K562 (cell line): ENCODE measurements at places on chromosomes 3 and 15.

DNA sequence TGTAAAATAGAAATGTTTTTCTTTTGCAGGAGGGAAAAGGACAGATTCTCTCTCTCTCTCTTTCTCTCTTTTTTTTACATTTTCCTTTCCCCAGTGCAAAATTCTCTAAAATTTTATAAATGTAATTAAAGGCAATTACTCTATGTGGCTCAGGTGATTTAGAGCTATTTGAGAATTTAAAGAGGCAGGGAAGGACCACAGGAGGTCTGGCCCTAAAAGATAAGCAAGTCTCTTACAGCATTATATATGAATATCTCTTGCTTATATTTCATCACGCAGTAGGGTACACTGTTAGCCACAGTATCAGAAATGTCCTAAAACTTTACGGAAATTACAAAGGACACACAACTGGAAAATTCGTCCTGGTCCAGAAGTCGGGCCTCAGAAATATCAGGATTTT is 70.5 kb upstream of the PPIB start:
- H3K36me3 ChIP-seq: no peaks in the 10 kb centered on the region
- no peaks in the 10 kb centered on the region for H3K27me3 ChIP-seq
- H3K4me1 ChIP-seq: no peaks in the 10 kb centered on the region; the same call in none of the 2 replicates
- peak overlapping the region; percentile 76; the same call in 2 of the 3 replicates for H3K27ac ChIP-seq

GRCh38 chr15:39896101-39896500 is 24.0 kb downstream of the GPR176 start:
- H3K27me3 ChIP-seq: no peaks in the 10 kb centered on the region
- H3K36me3 ChIP-seq: no peaks in the 10 kb centered on the region
- H3K27ac ChIP-seq: no peak overlapping the region
- peaks cover 4% of the 10 kb centered on the region for H3K4me1 ChIP-seq
- H3K4me3 ChIP-seq: no peak overlapping the region

DNA sequence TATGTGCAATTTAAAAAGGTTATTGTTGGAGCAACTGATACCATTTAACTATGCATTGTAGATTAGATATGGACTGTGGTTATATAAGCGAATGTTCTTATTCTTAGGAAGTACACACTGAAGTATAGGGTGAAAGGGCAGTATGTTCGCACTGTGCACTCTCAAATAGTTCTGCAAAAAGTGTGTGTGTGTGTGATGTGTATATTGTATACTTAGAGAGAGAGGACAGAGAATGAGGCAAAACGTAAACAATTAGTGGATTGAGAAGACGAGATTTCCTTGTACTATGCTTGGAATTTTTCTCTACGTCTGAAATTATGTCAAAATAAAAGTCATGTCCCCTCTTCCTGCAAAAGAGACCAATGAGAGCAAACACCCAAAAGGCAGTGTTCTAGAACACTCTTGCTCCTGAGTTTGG is 30.4 kb downstream of the LSM3 start:
- no peaks in the 10 kb centered on the region for H3K36me3 ChIP-seq
- DNase-seq: no peak
- H3K4me1 ChIP-seq: peaks cover 75% of the 10 kb centered on the region

DNA sequence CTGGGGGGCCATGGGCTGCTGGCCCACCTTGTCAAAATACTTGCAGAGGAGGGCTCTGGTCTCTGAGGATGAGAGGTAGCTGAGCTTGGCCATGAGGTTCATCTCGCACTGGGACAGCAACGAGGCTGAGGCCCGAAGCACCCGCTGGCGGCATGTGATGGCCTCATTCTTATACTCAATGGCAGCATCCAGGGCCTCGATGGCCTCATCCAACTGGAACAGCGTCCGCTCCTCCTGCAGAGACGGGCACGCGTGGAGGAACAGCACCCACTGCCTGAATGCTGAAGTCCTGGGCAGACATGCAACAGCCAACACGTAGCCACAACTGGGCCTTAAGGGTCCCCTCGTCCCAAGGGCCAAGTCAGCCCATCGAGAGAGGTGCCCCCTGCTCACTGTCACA is 25.0 kb downstream of the KIF7 start:
- H3K36me3 ChIP-seq: peaks cover 69% of the 10 kb centered on the region
- no peak for DNase-seq
- H3K4me1 ChIP-seq: no peaks in the 10 kb centered on the region; the same call in 1 of the 2 replicates
- H3K4me3 ChIP-seq: no peak overlapping the region
- H3K27ac ChIP-seq: no peak overlapping the region

DNA sequence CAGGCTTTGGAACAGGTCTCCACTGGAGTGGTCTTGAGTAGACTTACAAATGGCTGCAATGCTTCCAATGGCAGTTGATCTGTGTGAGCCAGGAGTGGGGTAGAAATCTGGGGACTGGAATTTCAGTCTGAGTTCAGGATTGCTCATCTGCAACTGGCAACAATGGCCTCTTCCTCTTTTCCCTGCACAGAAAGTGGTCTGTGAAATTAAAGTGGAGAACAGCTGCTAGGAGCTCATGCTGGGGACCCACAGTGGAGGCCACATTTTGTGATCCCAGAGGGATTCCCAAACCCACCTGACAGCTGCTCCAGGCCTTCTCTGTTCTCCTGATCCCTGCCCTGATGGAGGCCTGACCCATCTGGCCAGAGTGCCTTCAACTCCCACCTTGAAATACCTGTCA is 49.6 kb downstream of the CEMIP start:
- no peaks in the 10 kb centered on the region for H3K4me1 ChIP-seq
- no peak for DNase-seq
- H3K27ac ChIP-seq: no peak overlapping the region
- H3K27me3 ChIP-seq: no peaks in the 10 kb centered on the region
- no peak overlapping the region for H3K4me3 ChIP-seq

DNA sequence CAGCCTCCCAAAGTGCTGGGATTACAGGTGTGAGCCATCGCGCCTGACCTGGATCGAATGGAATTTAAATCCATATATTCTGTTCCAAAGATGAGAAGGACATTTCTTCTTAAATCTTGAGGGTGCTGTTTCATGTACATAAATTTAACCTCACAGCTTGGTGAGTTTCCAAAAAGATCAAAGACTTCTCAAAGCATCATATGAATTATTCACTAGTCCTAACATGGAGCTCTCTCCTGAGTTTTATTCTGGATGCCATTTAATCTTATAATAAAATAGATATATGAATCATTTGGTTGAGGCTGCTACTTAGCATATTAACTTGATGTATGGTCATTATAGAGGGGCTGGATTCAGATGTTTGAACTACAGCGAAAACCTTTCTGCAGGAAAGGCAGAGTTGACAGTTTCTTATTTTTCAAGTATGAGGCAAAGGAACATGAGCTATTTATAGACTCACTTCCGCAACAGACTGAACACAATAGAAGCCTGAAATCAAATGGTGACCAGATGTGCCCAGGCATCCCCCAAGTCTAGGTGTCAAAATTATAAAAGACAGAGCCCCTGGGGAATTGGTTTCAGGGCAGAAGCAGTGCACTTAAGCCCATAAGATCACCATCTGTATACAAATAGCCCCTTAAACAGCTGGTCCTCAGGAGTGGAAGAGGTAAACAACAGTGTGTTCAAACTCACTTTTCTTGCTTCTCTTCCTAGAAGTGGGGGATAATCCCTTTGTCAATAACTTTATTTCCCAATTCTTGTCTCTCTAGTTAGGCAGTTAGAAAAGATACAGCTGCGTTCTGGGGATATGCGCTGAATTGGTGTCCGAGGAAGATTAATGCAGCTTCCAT is 29.7 kb downstream of the STARD9 start:
- no peaks in the 10 kb centered on the region for H3K27me3 ChIP-seq
- no peaks in the 10 kb centered on the region for H3K36me3 ChIP-seq
- H3K4me3 ChIP-seq: no peak overlapping the region
- DNase-seq: no peak
- H3K4me1 ChIP-seq: peaks cover 3% of the 10 kb centered on the region; the same call in 1 of the 2 replicates

DNA sequence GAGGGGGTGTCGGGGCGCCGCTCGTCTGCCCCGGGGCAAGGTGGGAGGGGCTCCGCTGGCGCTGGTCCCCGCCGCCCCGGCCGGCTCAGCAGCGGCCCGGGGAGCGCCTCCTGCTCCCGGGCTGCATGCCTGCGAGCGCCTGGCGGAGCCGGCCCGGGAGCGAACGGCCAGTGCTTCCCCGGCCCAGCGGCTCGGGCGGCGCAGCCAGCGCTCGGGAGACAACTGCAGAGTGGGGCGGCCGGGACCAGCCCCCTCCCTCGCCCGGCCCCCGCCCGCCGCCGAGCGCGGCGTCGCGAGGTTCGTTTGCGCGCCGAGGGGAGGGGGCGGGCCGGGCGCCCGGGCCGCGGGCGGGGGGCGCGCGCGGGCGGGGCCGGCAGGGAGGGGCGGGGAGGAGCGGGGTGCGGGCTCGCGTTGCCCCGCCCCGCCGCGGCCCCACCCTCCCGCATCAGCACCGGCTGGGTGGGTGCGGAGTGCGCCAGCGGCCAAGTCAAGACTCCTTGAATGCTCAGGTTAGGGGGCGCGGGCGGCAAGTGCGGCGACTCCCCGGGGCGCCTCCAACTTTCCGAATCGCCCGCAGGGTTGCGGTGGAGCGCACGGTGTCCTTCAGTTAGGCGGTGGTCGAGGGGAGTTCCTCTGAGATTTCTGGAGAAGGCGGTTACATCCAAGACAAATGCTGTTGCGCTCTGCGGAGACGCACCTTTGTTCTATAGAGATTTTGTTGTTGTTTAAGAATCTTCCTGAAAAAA is at the start of gene RGMA:
Gene RGMA (minus strand): TSS at position 231 of the 746 bp plus-strand sequence. CDS start 279 bp downstream, outside the sequence.
- H3K27ac ChIP-seq: no peak within 1 kb of the TSS
- H3K4me1 ChIP-seq: peaks cover 11% of the 10 kb centered on the region; the same call in 1 of the 2 replicates
- no peaks in the 10 kb centered on the region for H3K36me3 ChIP-seq
- no peak within 1 kb of the TSS for H3K4me3 ChIP-seq

- no peaks in the 10 kb centered on the region; the same call in 1 of the 2 replicates for H3K4me1 ChIP-seq
- DNase-seq: no peak
- no peaks in the 10 kb centered on the region for H3K27me3 ChIP-seq
- H3K36me3 ChIP-seq: no peaks in the 10 kb centered on the region
Observed at GRCh38 chr3:151684094-151684493, 49.6 kb upstream of the AADACL2 start.

GRCh38 chr15:57554063-57554811 is 37.5 kb upstream of the MYZAP start:
- no peak overlapping the region for H3K27ac ChIP-seq
- H3K36me3 ChIP-seq: no peaks in the 10 kb centered on the region
- H3K27me3 ChIP-seq: peaks cover 71% of the 10 kb centered on the region
- H3K4me3 ChIP-seq: no peak overlapping the region

DNA sequence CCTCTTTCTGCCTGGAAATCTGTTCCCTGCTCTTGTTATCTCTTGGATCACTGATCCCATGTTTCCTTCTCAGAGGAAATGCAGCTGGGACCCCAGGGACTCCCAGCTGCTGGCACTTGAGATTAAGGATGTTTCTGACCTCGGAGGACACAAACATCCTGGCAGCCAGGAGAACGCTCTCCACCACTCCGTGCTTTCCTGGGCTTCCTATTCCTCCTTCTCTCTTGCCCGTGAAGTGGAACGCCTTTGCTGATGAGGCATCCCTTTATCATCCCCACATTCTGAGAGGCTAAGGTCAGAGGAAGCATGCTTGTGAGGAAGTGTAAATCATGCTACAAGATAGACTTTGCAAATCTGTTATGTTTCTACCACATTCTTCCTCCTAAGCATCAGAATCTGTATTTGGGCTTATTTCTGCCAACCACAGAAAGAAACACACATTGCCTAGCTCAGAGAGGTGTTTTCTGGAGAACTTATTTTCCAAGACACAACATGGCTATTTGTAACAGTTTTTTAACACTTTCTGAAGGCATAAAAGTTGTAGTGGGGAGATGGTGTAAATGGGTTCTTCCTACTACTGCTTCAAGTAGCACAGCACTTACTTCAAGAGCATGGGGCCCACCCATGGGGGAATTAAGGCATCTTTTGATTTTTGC is 25.6 kb upstream of the LDHAL6B start:
- H3K36me3 ChIP-seq: no peaks in the 10 kb centered on the region
- no peak overlapping the region for H3K27ac ChIP-seq
- DNase-seq: no peak
- no peak overlapping the region for H3K4me3 ChIP-seq
- H3K4me1 ChIP-seq: no peaks in the 10 kb centered on the region
- H3K27me3 ChIP-seq: peaks cover 27% of the 10 kb centered on the region

DNA sequence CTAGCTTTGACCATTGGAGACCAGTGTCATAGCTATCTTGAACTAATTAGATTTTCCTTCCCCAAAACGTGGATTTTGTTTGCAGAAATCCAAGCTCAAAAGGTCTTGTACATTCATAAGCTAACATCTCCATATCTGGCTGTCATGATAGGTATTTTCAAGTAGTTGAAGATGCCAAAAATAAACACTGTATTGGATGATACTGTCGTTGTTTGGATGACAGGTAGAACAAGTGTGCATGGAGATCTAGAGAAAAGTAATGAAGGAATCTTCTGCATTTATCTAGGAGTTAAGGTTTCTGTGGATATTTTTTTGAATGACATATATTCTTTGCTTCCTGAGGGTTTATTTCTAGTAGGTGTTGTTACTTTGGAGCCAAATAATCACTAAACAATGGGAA is 1696.1 kb downstream of the SI start:
- H3K27ac ChIP-seq: no peak overlapping the region
- no peak for DNase-seq
- H3K36me3 ChIP-seq: no peaks in the 10 kb centered on the region
- H3K4me1 ChIP-seq: no peaks in the 10 kb centered on the region

DNA sequence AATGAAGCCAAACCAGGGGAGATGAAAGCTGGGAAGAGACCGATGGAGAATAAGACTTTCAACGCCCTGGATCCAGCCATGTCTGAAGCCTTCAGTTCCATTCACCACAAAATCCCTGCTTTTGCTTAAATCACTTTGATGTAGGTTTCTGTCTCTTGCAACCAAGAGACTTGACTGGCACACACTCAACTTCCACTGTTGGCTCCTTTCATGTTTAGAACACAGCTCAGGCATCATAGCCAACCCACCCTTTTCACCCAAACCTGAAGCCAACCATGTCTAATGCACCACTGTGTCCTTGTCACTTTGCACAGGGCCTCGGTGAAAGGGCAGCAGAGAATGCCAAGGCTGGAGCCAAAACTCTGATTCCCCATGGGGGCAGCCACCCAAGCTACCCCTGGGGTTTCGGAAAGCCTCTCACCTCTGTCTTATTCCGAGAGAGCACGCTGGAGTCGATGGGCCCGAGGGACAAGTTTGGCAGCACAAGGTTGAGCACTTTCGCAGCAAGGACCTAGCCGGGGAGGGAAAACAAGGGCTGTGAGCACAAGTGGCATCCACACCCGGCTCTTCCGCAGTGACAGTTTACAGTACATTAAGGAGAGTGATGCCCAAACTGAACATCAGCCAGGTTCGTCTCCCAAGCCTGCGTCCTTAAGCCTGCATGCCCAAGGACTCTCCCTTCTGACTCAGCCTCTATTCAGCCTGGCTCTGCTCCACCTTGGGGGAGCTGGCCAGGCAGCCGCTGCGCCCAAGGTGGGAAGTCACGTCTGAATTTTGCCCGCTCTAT is 37.6 kb downstream of the ABTB1 start:
- peaks cover 10% of the 10 kb centered on the region; the same call in 2 of the 3 replicates for H3K4me1 ChIP-seq
- H3K27ac ChIP-seq: no peak overlapping the region
- no peak overlapping the region for H3K4me3 ChIP-seq
- no peaks in the 10 kb centered on the region for H3K36me3 ChIP-seq

GRCh38 chr3:119550192-119550910 is 9.1 kb downstream of the CD80 start:
- H3K27me3 ChIP-seq: no peaks in the 10 kb centered on the region
- H3K27ac ChIP-seq: no peak overlapping the region
- H3K4me1 ChIP-seq: no peaks in the 10 kb centered on the region; the same call in 1 of the 2 replicates

- H3K4me1 ChIP-seq: no peaks in the 10 kb centered on the region
- no peak for DNase-seq
- H3K27me3 ChIP-seq: no peaks in the 10 kb centered on the region
- H3K27ac ChIP-seq: no peak overlapping the region
Observed at GRCh38 chr3:51620543-51620942, 50.5 kb upstream of the TEX264 start.
